ENCODE measurements at places on chromosomes 1 and 21.

- no peak for DNase-seq
Observed at GRCh38 chr1:199913318-199913717, 114.2 kb upstream of the NR5A2 start.

- no peak for DNase-seq
Observed at GRCh38 chr1:223189903-223190724, 47.1 kb upstream of the TLR5 start.

- DNase-seq: no peak
Observed at GRCh38 chr1:234722904-234723720, 113.1 kb upstream of the IRF2BP2 start.

DNA sequence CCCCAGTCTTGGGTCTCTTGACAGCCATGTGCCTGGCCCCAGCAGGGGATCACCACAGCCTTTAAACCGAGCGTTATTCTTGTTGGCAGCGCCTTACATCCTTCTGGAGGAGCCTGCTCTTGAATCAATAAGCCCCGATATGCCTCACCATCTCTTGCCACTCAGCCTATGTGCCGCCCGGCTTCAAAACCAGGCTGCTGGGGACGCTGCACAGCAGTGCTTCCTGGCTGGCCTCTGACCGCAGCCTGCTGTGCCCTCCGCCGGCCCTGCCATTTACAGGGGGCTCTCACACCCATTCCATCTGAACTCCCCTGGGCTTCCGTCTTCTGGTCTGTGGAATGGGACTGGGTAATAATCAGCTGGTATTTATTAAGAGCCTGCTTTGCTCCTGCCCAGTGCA lies 3.0 kb upstream of the PEX10 start:
- no peak for DNase-seq

GRCh38 chr1:165637427-165637826 lies 6.4 kb downstream of the MGST3 start:
- no peak for DNase-seq

DNA sequence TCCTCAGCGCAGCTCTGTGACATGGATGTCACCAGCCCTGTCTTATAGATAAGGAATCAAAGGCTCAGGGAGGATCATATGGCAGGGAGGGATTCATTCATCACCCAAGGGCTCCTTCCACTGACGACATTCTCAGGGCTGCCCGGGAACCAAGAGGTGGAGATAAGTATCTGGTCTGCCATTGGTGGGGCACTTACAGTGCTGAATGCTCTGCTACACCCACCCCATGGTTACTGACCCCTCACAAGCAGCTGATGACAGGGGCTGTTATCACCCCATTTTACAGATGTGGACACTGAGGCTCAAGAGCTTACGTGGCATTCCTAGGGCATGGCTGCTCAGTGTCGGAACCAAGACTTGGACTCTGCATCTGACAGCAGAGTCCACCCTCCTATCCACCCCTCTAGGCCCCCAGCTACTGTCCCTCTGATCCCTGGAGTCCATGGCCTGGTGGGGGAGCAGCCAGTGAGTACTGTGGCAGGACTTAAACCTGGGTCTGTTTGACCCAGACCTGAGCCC lies 155.1 kb downstream of the PTPRU start:
- DNase-seq: no peak

GRCh38 chr1:160357286-160358002 lies 9.4 kb upstream of the NHLH1 start:
- DNase-seq: no peak

DNA sequence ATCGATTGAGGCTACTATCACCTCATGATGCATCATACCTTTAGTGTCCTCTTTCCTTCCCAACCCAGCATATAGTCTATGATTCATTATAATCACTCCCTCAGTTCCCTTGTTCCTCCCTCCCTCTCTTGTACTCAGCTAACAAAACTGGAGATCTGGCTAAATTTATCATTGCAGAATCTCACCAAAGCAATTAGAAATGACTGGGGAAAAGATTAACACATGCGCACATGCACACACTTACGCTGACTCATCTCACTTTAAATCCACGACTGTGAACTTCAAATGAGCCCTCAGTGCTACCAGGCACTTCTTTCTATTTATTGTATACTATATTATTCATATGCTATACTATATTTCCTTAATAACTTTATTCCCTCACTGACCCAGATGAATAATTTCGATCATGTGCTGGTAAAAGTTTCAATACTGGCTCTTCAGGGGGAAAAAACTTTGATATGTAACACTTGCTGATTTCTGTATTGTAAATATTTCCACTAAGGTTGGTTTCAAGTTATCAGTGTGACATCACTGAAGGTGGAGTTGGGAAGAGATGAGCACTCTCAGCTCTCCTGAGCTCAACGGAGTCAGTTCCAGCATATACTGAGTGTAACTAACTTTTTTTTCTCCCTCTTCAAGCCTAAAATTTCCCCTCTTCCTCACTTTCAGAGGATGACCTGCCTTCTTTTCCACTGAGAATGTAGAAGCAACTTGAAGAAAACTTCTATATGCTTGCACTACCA lies 613.7 kb upstream of the B3GALT2 start:
- no peak for DNase-seq

DNA sequence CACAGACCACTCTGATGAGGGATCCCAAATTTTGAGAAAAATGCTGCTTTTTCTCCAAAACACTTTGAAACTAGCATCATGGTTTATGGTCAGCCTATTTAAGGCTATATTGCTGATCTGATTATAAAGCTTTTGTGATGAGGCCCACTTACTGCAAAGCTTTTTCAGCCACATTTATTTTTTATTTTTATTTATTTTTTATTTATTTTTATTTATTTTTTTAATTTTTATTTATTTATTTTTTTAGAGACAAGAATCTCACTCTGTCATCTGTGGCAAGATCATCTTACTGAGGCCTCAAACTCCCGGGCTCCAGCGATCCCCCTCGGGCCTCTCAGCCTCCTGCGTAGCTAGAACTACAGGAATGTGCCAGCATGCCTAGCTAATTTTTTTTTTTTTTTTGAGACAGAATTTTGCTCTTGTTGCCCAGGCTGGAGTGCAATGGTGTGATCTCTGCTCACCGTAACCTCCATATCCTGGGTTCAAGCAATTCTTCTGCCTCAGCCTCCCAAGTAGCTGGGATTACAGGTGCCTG lies 5.2 kb upstream of the BCAS2 start:
- no peak for DNase-seq

GRCh38 chr1:91744953-91745639 lies 140.9 kb downstream of the TGFBR3 start:
- no peak for DNase-seq

GRCh38 chr21:44932408-44933181 lies 7.2 kb upstream of the SLX9 start:
- DNase-seq: no peak

GRCh38 chr1:28592321-28593071 lies 431 bp downstream of the RAB42 start:
- DNase-seq: no peak

DNA sequence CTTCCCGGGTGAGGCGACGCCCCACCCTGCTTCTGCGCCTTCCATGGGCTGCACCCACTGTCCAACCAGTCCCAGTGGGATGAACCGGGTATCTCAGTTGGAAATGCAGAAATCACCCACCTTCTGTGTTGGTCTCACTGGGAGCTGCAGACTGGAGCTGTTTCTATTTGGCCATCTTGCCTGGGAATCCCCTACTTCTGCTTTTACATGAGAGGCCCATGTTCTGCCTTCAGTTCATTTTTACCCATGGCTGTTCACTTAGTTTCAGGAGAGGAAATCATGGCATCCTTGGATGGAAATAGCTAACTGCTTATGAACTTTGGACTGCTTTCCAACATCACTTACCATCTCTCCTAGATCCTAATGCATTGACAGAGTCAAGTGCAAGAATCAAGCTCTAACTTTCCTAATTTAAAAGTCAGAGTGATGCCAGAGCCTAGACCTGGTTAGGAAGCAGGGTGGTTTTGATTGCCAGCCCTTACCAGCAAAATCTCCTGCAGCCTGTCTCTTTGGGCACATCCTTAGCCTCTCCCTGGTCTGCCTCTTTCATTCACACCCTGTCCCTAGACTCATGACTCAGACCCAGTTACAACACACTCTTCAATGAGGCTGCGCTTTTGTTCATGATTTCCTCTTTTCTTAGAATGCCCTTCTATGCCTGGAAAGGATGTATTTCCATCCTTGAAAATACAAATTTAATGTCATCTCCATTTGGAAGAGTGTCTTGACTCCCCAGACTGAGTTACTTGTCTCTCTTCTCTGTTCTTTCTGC lies 137.2 kb downstream of the KCTD3 start:
- no peak for DNase-seq
